Hematopoietic multipotent progenitor cell treated with erythropoietin and hydrocortisone succinate and interleukin-3 and kit ligand, for 17 days (in vitro differentiated cells): ENCODE measurements at places on chromosomes 16 and 17.
A peak's percentile ranks its signal among the peaks of the same experiment; 100 is the strongest.

DNA sequence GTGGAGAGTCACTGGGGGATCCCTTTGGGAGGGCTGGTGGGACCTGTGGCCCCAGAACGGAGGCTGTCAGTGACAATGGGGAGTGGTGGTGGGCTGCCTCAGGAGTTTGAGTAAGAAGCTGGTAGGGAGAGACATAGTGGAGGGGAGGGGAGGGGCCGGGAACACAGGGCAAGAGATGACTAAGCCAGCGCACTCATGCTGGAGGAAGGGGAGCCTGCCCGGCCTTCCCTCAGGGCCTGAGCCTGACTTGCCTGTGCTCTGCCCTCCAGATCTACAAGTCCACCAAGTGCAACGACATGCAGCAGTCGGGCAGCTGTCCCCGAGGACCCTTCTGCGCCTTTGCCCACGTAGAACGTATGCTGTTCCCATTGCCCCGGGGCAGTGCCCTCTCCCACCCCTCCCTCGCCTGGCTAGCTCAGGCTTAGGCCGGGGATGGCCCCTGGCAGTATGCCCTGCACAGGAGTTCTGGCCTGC, 29.3 kb downstream of the UNC13D start:
- no peak for DNase-seq

DNA sequence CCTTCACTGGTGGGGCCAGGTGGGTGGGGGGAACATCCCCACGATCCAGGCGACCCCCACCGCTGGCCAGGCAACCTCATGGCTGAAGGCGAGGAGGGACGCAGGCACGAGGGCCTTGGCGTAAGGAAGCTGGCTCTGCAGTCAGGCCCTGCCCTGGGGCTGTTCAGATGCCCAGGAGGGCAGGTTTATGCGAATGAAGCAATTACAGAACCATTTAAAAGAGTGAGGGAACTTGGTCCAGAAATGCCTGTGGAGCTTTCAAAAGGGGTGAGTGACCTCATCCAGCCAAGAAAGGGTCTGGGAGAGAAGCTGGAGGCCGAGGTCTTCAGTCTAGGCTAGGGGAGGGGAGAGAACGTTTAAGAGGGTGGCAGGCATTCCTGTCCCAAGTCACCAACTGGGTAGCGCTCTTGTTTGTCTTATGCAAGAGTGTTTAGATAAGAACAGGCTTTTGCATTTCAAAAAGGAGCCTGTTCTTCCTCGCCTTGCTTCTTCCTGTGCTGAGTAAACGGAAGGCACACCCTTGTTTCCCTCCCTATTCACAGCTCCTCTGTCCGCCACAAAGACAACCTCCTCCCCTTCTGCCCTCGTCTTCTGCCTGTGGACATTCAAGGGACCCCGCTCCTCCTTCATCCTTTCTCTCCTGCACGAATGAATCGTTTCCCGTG, 183.5 kb upstream of the SDK2 start:
- no peak for DNase-seq

GRCh38 chr17:9899280-9900043, 5.6 kb downstream of the RCVRN start:
- no peak for DNase-seq

DNA sequence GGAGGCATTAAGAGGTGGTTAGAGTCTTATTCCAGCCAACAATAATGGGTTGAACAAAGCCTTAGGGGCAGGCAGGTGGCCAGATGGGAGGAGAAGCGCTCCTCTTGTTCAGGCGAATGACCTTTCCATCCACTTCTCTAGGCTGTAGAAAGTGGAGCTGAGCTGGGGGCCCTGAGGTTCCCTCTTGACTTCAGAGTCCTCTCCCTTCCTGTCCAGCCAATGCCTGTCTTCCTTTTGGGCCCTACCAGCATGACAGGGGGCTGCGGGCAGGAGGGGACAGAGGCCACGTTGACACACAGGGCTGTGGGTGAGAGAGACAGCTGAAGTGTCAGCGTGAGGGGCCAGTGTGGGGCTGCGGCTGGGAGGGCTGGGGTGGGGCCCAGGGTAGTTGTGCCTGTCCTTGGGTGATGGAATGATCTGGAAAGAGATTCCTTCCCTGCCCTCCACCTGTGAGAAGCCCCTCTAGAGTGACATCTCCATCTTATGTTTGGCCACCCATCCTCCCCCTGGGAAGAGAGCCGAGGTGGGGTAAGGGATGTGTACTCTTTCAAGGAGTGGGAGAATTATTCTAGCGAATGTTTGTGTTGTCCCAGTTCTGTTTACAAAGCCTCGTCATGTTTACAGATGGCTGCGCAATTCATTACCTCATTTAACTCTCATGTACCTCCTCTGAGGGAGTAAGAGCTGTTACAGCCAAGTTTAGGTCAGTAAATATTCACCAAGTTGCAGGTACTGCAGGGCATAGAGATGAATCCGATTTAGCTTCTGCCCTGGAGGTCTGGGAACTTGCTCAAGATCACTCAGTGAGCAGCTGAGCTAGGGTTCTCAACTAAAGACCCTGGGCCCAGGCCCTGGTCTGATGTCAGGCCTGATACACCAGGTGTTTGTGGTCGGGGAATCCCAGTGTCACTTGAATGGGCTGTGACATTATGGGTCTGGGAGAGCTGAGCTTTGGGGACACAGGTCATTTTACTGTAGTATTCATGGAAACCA, 3.3 kb downstream of the ERBB2 start:
- DNase-seq: no peak

DNA sequence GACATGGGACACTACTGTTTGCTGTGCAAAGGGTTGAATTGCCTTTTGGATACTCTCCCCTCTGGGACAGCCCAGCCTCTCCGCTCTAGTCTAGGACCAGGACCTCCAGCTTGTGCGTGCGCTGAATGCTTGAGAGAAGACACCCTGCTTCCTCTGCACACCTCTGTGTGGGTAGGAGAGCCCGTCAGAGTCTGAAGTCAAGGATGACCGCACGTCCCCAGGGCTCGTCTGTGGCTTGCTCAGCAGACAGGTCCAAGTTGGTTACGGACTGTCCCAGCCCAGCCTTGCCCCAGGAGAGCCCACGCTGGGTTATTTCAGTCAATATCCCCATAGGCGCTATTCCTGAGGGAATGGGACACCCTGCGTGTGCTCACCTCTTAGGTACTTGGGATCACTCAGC, 3.7 kb downstream of the C16orf89 start:
- DNase-seq: no peak

DNA sequence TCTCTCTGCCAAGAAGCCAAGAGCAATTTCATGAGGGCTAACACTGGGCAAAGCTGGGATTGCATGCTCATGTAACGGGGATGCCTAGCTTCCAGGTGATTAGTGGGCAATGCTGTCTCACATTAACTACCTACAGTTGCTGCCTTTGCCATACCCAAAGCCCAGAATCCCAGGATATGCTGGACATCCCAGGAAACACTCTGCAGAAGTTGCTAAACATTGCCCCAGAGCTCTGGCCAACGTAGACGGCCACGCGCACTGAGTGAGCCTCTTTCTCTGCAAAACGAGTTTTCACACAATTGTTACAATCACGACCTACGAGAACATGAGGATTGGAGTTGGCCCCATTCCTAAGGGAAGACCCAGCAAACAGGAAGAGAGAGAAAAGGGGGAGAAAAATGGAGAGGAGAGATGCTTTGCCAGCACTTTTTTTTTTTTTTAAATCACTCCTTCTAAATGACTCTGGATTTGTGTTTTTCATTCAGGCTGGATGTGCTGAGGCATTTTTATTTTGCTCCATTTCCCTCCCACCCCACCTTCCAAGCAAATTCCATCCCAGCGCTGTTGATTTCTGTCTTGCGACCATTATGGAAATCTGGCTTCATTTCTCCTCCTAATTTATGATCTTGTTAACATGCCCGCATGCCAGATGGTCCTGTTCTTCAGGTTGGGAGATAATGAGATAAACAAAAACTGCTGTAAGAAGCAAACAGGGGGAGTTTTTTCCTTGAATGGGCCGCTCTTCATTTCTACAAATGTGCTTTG, 112.8 kb upstream of the DNAH9 start:
- DNase-seq: no peak

DNA sequence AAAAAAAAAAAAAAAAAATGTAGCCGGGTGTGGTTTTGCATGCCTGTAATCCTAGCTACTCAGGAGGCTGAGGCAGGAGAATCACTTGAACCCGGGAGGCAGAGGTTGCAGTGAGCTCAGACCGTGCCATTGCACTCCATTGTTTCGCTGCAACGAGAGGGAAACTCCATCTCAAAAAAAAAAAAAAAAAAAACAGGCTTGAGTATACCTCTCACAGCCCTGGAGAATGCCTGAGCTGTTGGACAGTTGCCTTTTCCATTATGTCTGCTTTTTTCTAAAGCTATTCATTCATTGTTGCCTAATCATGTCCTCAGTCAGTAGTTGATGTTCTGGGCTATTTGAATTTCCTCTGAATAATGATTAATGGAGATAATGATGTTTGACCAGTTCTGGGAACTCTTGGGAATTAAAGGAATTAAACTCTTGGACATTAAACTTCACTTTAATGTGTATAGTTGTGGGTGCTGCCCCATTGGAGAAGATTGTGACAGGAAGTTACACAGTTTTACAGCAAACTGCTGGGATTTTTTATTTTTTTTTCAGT, 11.8 kb downstream of the HMOX2 start:
- DNase-seq: no peak

GRCh38 chr16:53995378-53995777, 291.2 kb downstream of the IRX3 start:
- DNase-seq: no peak

DNA sequence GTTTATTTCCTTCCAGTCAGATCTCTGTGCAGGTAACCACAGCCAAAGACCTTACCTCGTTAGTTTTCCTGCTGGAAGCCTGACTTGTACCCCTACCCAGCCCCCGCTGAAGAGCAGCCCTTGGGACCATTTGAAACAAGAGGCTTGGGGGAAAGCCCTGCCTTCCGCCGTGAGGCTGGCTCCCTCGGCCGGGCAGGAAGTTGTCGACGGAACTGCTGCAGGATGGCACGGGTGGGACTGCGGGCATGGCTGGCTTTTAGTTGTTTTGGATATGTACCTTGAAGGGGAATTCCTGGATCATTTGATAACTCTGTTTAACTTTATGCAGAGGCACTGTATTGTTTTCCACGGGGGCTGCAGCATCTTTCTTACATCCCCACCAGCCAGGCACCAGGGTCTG, 49.0 kb upstream of the ENDOV start:
- no peak for DNase-seq

- no peak for DNase-seq
These were observed 1541.7 kb upstream of the CDH8 start for GRCh38 chr16:63577891-63578290.

GRCh38 chr16:70778901-70779309, 22.1 kb downstream of the VAC14 start:
- DNase-seq: no peak

GRCh38 chr17:60230358-60230757, 80.6 kb downstream of the CA4 start:
- no peak for DNase-seq

- no peak for DNase-seq
These were observed 597.4 kb upstream of the CDH5 start for GRCh38 chr16:65769055-65769465.

DNA sequence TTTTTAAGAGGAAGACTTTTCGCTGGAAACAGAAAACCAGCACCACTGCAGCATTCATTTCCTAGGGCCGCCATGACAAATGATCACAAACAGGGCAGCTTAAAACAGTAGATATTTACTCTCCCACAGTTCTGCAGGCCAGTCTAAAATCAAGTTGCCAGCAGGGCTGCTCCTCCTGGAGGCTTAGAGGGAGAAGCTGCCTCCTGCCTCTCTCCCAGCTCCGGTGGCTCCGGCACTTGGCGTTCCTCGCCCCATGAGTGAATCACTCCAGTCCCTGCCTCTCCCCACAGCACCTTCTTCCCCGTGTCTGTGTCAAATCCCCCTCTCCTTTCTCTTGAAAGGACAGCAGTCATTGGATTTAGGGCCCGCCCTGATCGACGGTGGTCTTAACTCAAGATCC, 72.1 kb downstream of the SOCS1 start:
- no peak for DNase-seq

DNA sequence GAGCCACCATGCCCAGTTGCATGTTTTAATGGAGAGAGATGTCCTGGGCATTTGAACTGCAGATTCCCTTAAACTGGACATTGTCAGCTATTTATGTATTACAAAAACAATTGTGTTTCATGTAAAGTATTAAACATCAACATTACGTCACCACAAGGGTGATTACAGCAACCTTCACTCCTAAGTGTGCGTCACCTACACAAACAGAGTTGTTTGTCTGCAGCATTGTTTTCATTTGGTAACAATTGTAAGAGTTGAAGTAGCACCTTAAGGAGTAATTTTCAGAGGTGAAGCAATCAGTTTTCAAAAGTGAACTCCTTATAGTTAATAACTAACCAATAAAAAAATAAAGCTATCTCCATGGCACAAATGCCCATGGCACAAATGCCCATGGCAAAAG, 271.4 kb downstream of the IRX3 start:
- no peak for DNase-seq

DNA sequence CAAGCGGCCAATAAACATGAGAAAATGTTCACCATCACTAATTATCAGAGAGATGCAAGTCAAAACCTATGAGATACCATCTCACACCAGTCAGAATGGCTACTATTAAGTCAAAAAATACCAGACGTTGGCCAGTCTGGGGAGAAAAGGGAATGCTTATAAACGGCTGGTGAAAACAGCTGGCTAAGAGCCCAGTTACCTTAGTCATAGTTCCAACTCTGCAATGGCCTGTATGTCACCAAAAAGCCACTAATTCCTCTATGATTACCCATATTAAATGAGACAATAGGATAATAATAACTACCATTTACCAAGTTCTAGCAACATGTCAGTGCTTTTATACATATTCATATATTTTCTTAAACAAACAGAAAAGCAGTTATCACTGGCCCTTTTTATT, 42.9 kb upstream of the CDRT4 start:
- no peak for DNase-seq

DNA sequence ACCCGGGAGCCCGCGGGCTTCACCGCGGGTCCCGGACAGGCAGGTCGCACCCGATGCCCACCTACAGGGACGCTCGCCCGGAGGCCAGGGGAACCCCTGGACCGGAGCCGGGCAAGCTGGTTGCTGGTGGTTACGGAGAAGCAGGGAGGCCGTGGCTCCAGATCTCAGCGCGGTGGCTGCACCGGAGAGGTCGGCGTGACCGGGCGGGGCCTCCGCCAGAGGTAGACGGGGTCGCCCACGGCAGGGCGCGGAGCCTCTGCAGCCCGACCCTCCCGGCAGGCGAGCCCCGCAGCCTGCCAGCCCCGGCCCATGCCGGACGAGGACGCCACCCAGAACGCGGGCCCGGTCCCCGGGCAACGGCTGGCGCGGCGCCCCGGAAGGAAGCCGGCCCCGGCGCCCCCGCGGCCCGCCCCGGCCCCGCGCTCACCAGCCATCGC, 341 bp downstream of the PCYT2 start:
- DNase-seq: peak; percentile 23

GRCh38 chr17:21772321-21772720, 80.0 kb downstream of the KCNJ18 start:
- no peak for DNase-seq

DNA sequence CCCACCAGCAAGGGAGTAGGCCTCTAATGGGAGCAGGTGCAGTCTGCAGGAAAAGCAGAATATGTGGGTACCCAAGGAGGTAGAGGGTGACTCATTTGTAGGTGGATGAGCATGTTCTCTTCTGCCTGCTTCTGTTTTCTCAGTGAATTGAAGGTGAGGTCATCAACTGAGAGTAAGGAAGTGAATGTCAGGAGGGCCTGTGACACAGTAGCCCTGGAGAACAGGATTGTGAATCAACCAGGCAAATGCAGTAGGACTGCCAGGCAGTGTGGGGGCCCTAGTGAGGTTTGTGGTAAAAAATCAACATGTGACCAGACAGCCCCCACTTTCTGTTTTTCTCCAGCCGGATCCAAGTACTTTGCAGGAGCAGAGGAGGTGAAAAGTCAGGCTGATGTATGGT, 150.5 kb upstream of the SOX9 start:
- DNase-seq: no peak
